ENCODE measurements at places on chromosomes 1 and 21.

DNA sequence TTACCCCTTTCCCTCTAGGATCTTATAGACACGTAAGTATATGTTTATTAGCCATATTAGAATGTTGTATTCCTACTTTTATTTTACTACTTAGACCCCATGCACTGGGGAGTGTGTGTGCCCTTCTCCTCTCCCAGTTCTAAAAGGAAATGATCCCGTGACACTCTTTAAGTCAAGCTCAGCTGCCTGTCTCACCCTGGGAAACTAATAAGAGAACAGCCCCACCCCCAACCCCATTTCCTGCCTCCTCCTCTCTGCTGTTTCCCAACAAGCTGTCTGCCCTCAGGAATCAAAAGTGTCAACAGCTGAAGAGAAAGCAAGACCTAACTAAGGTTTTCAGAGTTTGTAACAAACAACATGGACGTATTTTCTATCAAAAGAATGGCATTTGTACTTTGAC, 92.6 kb upstream of the VAV3 start:
- DNase-seq, result peak; percentile 62

DNA sequence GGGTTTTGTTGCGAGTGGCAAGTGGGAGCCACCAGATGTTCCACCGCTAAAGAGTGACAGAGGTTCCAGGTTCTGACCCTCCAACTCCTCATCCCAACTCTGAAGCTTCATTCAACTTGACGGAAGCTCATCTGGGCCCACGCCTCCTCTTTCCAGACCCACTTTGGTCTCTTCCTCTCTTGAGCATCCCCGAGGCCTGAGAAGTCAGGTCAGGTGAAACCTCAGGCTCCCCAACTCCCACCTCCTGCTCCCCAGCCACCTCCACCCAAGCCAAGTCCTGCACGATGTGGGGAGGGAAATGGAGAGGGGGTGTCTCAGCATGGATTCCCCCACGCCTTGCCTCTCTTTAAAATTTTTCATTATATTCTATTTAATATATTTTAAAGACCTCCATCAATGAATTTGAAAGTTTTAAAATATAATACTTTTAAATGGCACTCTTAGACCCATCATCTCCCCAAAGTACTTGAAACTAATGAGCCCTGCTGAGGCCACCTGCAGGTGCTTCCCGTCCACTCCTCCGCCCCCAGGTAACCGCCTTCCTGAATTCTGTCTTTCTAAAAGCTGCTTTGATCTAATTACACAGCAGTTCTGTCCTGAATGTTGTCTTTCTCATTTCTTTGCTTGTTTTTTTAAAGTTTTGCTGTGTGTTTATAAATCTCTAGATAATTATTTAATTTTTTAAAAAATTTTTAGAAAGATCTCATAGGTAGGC, 238.1 kb downstream of the KAZN start:
- no peak for DNase-seq

DNA sequence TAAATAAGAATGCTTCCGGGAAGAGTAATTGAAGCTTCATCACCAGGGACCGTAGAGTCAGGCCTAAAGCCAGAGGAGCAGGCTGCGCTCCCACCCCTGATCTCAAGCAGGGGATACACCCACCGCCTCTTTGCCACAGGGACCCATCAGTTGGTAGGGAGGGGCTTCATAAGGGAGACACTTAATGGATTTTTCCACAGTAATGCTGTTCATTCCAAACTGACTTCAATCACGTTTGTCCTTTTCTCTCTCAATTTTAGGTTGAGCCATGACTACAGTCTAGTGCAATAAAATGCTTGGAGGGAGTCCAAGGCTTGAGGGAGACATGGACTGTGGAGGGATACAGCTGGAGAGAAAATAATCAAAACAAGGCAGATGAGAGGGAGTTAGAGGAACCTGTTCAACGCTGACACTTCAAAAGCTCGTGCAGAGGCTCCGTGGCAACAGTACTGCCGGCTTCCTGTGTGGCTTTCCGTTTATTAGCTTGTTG, 111.5 kb downstream of the SEC16B start:
- DNase-seq, result no peak

DNA sequence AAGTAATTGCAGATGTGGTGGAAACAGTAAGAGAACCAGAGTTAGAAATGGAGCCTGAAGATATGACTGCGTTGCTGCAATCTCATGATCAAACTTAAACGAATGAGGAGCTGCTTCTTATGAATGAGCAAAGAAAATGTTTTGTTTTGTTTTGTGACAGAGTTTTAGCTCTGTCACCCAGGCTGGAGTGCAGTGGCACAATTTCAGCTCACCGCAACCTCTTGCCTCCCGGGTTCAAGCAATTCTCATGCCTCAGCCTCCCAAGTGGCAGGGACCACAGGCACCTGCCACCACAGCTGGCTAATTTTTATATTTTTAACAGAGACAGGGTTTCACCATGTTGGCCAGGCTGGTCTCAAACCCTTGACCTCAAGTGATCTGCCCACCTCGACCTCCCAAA, 53.3 kb upstream of the NFASC start:
- DNase-seq, result no peak

DNA sequence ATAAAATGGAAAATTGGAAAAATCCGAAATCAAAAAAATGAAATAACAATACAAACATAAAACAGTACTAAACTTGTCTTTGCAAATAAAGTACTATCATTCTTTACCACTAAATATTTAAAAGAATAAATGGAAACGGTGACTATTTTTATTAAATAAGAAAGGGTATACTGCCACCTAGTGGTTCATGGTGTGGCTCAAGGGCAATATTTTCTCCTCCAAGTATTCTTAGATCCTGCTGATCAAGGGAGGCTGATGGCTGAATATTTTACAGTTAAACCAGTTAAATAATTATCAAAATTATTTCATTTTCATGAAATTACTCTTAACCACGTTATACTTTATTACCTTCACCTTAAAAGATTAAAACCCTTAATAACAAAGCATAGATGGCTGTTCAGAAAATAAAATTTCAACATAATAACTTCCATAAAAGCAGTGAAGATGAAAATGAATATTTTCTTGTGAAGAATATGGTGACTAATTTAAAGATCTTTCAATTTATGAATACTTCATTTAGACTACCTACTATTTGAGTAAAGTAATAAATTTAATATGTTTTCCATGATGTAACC, 1793.9 kb downstream of the NCAM2 start:
- DNase-seq, result peak; percentile 49

- DNase-seq, result no peak
Measured at GRCh38 chr1:200437556-200438203, 27.8 kb upstream of the ZNF281 start.

GRCh38 chr1:7374563-7375160, 396.4 kb upstream of the VAMP3 start:
- no peak for DNase-seq

- DNase-seq, result peak; percentile 90
Measured at GRCh38 chr1:6509220-6509918, 17.9 kb upstream of the PLEKHG5 start.

- DNase-seq, result no peak
Measured at GRCh38 chr1:233427907-233428306, 100.4 kb downstream of the MAP3K21 start.

GRCh38 chr1:2199042-2199810, 4.7 kb upstream of the FAAP20 start:
- no peak for DNase-seq

GRCh38 chr1:61434276-61434675, 290.7 kb downstream of the TM2D1 start:
- DNase-seq, result no peak

- DNase-seq, result no peak
Measured at GRCh38 chr21:34611528-34611927, 3.4 kb downstream of the RCAN1 start.

- no peak for DNase-seq
Measured at GRCh38 chr21:36030581-36031189, 29.6 kb downstream of the SETD4 start.

GRCh38 chr1:57024855-57025254, 59.0 kb upstream of the C8B start:
- DNase-seq, result no peak

GRCh38 chr1:26786437-26787380, 1.0 kb upstream of the PIGV start:
- DNase-seq, result peak; percentile 94

DNA sequence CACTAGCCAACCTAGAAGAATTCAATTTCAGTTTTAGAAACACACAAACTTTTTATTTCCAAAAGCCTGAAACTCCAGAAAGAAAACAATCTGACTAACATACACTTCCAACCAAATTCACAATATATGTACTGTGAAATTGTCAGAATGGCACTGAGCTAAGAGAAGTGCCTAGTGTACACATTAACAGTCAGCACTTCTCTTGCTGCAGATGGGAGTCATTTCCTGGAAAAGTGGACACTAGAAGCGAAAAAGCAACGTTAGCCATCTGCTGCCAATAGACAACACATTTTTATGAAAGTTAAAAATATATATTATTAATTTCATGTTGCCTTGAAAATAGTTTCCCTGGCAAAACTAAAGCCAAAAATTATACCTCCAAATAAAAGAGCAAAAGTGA, 66.1 kb downstream of the EPS15 start:
- no peak for DNase-seq

- DNase-seq, result no peak
Measured at GRCh38 chr21:46425041-46425440, 33.6 kb upstream of the DIP2A start.

- DNase-seq, result no peak
Measured at GRCh38 chr1:233289676-233290075, 5.8 kb downstream of the PCNX2 start.

DNA sequence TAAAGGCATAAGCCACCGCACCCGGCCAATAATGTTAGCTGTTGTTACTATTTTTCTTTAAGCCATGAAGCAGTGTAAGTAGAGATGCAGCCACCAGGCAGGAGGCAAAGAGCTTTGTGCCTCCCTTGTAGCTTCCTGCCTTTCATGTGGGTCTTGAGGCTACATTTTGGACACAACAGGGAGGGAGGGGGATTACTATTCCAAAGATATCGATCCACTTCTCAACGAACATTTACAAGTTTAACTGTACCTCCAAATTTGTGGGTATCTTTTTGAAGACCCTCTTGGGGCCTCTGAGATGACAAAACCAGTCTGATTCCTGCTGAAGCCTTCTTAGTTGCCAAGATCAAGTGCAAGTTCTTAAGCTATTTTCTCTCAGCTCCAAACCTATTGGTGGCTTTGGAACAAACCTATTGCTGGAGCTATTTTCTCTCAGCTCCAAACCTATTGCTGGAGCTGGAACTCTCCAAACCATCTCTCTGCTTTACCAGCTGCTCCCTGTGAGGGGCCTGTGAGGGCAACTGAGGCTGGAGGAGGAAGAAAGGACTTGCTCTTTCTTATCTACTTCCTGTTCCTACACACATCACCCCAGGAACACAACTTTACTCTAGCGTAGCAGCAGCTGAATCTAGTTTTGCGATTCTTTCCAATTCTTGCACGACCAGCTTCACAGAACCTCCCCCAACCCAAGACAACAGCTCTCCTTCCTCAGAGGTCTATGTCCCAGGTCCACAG, 16.1 kb upstream of the RCAN3 start:
- DNase-seq, result no peak

DNA sequence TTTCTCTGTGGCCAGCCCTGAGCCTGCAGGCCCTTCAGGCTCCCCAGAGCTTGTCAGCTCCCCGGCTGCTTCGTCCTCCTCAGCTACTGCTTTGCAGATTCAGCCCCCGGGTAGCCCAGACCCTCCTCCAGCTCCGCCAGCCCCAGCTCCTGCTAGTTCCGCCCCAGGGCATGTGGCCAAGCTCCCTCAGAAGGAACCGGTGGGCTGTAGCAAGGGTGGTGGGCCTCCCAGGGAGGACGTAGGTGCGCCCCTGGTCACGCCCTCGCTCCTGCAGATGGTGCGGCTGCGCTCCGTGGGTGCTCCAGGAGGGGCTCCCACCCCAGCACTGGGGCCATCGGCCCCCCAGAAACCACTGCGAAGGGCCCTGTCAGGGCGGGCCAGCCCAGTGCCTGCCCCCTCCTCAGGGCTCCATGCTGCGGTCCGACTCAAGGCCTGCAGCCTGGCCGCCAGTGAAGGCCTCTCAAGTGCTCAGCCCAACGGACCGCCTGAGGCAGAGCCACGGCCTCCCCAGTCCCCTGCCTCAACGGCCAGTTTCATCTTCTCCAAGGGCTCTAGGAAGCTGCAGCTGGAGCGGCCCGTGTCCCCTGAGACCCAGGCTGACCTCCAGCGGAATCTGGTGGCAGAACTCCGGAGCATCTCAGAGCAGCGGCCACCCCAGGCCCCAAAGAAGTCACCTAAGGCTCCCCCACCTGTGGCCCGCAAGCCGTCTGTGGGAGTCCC, 45.4 kb downstream of the YARS1 start:
- no peak for DNase-seq

DNA sequence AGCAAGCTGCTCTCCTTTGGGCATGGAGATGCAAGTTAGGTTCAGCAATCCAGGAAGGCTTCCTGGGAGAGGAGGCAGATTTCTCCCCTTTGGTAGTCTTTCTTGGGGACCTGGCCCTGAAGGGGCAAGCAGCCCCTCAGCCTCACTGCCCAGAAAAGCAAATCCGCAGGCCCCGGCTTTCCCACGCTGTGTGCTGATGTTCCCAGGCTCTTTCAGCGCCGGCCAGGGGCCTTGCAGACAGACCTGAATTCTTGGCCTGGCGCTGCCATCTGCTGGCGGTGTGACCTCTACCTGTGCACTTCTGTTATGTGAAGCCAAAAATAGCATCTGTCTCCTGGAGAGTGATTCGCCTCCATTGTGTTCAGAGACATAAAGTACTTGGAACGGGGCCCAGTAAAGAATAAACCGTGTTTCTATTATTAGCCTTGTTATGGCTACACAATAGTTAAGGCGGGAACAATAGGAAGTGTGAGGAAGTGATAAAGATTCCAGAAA, 64.8 kb downstream of the ALPL start:
- DNase-seq, result peak; percentile 70

DNA sequence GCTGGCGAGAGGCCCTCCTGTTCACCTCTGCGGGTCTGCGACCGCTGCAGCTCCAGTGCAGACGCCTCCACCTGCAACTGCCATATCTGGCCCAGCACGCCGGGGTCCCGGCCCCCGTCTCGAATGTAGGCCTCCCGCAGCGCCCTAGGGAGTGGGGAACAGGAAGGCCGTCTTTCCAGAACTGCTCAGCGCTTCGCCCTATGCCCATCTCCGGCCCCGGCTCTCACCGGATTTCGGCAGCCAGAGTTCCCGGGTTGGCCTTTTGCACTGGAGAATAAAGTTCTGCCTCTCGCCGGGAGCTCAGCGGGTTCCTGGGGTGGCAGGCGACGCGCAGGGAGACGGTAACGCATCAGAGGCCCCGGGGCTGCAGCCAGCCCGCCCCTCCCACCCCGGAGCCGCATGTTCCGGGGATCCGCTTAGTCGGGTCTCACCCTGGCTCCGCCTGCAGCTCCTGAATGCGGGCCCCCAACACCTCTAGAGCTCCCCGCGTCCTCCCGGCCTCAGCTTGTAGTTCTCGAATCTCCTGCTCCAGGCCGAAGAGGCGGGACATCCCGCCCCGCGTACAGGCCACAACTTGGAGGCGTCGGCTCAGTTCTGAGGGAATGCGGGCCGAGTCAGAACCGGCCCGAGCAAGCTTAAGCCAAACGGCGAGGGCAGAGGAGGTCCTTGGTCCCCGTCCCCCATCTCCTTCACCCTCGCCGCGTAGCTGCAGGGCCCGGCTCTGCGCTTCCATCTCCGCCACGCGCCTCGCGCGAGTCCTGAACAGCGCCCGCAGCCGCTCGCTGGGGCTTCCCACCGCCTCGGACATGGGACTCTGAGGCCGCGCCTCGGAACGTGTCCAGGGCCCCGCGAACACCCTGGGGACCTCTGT, 1.1 kb downstream of the CCDC17 start:
- DNase-seq, result no peak

GRCh38 chr1:19925342-19926070, 2.1 kb upstream of the PLA2G2E start:
- DNase-seq, result no peak

Measured in NB4 (cell line).